Lung (tissue), 17 donors: ENCODE measurements at places on chromosomes 2 and 18. TPM values are rescaled to one million over a fixed set of nuclear protein-coding genes. Genes with fewer than 3 reads are reported as not detected.
A peak's percentile ranks its signal among the peaks of the same experiment; 100 is the strongest.

GRCh38 chr2:48527226-48527885 lies 2.6 kb upstream of the STON1 start:
- no peak overlapping the region for H3K4me3 ChIP-seq
- DNase-seq, result peak; percentile 89
- H3K36me3 ChIP-seq, result no peaks in the 10 kb centered on the region
- H3K27ac ChIP-seq, result no peak overlapping the region
- no peaks in the 10 kb centered on the region for H3K27me3 ChIP-seq
- H3K4me1 ChIP-seq, result peaks cover 20% of the 10 kb centered on the region

LYG1 gene
- 0.89 TPM for total RNA-seq

DNA sequence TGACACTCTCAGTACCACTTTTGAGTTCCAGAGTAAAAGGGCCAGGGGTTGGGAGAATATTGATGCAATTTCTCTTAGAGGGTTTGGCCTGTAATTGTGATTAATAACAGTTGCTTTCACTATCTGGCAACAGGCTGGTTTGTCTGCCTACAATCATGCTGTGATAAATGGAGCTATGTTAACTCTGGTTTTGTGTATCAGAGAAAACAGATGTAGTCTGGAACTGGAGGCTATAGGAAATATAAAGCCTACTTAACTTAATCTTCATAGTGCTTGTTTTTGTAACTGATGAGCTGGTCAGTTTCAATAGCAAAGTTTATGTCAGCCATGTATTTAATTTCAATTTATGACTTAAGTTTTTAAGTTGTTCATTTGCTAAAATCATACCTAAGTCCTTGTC lies 138.0 kb downstream of the AGPS start:
- no peak overlapping the region for H3K27ac ChIP-seq
- H3K36me3 ChIP-seq, result no peaks in the 10 kb centered on the region
- DNase-seq, result no peak
- no peak overlapping the region for H3K4me3 ChIP-seq
- H3K27me3 ChIP-seq, result no peaks in the 10 kb centered on the region

REG3A gene
- not detected for total RNA-seq

DNA sequence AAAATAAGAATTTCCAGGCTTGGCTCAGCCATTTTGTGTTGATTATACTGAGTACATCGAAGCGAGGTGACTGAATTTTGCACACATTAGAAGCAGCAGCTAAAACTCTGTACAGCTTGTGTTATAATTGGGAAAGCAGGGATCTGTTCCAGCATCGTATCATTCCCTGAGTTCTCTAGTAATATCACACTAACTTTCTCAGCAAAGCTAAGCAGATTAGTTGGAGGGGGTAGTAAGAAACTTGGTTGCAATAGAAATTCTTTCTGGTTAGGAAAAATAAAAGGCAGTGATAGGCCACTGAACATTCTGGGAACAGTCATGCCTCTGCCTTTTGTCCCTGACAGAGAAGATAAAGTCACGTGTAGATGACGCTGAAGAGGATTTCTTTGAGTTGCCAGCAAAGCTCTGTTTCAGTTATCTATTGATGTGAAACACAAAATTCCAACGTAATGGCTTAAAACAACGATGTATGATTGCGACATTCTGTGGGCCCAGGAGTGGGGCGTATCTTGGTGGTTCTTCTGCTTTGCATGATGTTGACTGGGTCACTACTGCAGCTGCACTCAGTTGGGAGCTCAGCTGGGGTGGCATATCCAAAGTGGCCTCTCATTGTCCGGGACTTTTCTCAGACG lies 202.1 kb upstream of the MEX3C start:
- no peaks in the 10 kb centered on the region for H3K27me3 ChIP-seq
- no peak overlapping the region for H3K27ac ChIP-seq
- no peaks in the 10 kb centered on the region for H3K4me1 ChIP-seq

RBFA gene
- 27.2 TPM for total RNA-seq

DNA sequence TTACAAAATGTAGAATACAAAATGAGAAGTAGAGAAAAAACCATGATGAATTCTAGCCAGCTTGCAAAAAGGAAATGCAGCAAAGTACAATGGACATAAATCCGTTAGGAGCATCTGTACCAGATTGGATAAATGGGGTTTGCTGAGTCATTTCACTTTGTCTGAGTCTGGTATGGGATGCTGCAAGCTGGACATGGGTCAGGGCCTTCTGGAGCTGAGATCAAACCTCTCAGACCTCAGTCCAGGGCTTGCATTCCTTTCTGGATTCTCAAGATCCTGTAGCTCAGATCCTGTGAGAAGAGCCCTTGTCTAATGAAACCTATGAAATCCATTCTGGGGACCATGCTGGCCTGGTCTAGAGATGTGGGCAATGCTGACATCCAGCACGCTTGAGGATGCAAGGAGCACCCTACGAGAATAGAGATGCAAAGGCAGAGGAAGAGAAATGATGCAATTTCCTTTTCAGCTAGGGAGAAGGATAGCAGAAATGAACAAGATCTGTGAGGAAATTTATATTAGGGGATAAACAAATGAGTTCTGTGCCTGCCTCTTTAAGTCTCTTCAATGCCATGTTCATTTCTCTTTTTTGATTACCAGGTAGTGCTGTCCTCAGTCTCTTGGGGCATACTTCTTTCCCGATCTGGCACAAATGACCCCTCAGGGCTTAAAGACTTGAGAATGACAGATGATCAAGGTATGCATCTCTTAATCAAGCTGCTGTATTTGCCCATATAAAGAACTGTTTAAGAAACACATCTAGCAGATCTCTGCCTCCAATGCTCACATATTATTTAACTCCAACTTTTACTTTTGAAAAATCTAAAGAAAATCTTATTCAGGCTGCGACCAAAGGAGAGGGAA lies 230.4 kb downstream of the MEIS1 start:
- H3K4me3 ChIP-seq, result no peak overlapping the region
- H3K36me3 ChIP-seq, result no peaks in the 10 kb centered on the region
- no peak overlapping the region for H3K27ac ChIP-seq

DNA sequence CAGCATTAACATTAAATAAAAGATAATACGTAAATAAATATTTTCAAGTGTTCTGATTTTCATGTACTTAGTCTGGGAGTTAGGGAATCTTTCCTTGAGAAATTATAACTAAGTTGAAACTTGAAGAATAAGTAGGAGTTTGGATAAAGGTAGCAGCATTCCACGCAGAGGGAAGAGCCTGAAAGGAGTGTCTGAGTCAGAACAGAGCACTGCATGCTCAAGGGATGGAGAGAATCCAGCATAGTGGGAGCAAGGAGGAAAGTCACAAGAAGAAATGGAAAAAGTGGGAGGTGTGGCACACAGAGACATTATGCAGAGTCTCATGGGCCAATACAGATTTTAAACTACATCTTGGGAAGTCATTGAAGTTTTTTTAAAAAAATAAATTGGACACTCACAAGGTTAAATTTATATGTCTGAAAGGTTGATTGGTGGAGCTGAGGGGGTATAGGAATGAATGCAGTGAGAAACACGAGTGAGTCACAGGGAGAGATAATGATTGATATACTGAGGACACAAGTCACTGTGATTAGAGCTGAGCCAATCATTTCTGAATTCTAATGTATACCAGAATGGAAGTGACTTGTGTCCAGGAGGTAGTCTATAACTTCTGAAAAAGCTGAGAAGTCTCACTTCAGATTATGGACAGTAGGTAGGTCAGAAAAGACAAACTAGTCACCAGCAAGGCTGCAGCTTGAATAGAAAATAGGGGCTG lies 66.9 kb downstream of the ICOS start:
- H3K4me1 ChIP-seq, result no peaks in the 10 kb centered on the region
- H3K4me3 ChIP-seq, result no peak overlapping the region
- H3K27me3 ChIP-seq, result no peaks in the 10 kb centered on the region
- H3K36me3 ChIP-seq, result no peaks in the 10 kb centered on the region

DNA sequence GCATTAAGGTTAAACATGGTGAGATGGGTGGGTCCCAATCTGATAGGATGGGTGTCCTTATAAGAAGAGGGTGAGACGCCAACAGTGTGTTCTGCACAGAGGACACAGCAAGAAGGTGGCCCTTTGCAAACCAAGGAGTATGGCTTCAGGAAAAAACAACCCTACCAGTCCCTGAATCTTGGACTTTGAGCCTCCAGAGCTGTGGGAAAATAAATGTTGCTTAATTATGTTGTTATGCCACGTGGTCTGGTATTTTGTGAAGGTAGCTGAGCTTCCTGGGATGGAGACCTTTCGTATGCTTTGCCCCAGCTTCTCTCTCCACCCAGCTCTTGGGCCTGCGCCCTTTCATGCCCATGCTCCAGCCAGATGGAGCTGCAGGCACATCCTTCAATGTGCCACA lies 114.2 kb upstream of the EPC2 start:
- no peaks in the 10 kb centered on the region for H3K36me3 ChIP-seq
- no peak for DNase-seq
- H3K4me3 ChIP-seq, result no peak overlapping the region
- H3K27me3 ChIP-seq, result no peaks in the 10 kb centered on the region

DNA sequence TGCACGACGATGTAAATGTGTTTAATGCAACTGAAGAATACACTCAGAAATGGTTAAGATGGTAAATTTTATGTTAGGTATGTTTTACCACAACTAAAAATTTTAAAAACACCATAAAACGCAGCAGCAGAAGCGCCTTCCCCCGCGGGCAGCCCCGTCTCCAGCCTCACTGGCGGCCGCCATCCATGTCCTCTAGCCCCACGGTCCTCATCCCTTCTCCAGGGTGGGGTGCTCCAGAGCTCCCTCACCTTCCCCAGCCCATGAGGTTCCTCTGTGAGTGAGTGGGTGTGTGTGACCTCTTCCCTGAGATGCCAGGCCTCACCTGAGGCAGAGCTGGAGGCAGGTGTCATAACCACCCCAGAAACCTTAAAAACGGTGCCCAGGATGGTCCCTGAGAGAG lies 17.0 kb downstream of the INHBB start:
- H3K4me1 ChIP-seq, result no peaks in the 10 kb centered on the region
- no peaks in the 10 kb centered on the region for H3K27me3 ChIP-seq
- no peak overlapping the region for H3K27ac ChIP-seq
- no peaks in the 10 kb centered on the region for H3K36me3 ChIP-seq
- DNase-seq, result no peak

DNA sequence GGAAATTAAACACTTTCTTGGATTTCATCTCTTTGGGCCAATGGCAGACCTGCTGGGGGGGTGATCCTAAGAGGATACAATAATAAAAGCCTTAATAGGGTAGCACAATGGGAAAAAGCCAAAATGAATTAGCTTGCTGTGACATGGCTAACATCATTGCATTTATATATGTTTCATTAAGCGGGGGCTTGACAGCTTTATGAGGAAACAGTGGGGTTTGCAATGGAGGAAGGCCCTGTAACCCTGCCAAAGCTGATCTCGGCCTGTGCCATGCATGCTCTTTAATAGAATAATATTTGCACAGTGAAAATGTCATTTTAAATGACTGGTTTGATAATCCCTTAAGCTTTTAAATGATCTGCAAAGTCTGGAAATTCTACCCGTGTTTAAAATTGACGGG lies 291.5 kb downstream of the SLC4A3 start:
- DNase-seq, result no peak
- H3K36me3 ChIP-seq, result no peaks in the 10 kb centered on the region
- H3K27ac ChIP-seq, result no peak overlapping the region

GRCh38 chr2:196934672-196935071 lies 8.2 kb upstream of the PGAP1 start:
- no peak for DNase-seq
- H3K27ac ChIP-seq, result no peak overlapping the region
- no peaks in the 10 kb centered on the region for H3K36me3 ChIP-seq
- H3K27me3 ChIP-seq, result no peaks in the 10 kb centered on the region

DNA sequence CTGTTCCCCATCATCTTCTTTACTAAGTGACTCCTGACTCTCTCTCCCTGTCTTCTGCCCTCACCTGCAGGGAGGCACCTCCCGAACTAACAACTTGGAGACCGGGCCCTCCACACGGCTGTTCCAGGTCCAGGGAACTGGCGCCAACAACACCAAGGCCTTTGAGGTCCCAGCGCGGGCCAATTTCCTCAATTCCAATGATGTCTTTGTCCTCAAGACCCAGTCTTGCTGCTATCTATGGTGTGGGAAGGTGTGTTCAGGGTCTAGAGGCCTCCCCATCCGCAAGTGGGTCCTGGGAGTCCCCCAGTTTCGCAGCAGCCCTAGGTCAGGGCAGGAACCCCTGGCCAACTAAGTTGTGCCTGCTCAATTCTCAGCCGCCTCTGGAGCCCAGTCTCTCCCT lies 15.5 kb downstream of the VIL1 start:
- no peak for DNase-seq
- no peaks in the 10 kb centered on the region for H3K4me1 ChIP-seq
- no peaks in the 10 kb centered on the region for H3K27me3 ChIP-seq
- no peaks in the 10 kb centered on the region for H3K36me3 ChIP-seq
- H3K4me3 ChIP-seq, result no peak overlapping the region

GRCh38 chr2:85853499-85854165 lies 35.2 kb downstream of the ST3GAL5 start:
- H3K27me3 ChIP-seq, result no peaks in the 10 kb centered on the region
- H3K27ac ChIP-seq, result peak overlapping the region; percentile 73
- no peak for DNase-seq
- H3K4me1 ChIP-seq, result no peaks in the 10 kb centered on the region

TBR1 gene
- total RNA-seq, result not detected

DNA sequence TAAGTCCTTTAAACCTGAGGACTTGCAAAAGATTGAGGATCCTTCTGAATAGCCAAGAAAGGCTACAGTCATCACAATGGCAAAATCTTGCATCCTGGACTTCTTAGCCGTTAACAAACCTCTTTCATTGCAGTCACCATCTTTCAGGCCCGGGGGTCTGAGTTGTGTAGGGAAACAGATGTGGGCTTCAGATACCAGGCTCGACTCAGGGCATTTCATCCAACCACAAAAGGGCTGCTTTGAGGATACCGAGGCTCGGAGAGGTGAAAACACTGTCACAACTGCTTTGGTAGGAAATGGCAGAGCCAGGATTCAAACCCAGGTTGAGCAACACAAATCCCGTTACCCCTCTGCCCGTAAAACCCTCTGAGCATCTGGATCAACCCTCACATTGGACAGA lies 147.4 kb downstream of the TFCP2L1 start:
- H3K36me3 ChIP-seq, result no peaks in the 10 kb centered on the region
- no peaks in the 10 kb centered on the region for H3K27me3 ChIP-seq
- H3K27ac ChIP-seq, result no peak overlapping the region
- no peaks in the 10 kb centered on the region for H3K4me1 ChIP-seq
- DNase-seq, result no peak

DNA sequence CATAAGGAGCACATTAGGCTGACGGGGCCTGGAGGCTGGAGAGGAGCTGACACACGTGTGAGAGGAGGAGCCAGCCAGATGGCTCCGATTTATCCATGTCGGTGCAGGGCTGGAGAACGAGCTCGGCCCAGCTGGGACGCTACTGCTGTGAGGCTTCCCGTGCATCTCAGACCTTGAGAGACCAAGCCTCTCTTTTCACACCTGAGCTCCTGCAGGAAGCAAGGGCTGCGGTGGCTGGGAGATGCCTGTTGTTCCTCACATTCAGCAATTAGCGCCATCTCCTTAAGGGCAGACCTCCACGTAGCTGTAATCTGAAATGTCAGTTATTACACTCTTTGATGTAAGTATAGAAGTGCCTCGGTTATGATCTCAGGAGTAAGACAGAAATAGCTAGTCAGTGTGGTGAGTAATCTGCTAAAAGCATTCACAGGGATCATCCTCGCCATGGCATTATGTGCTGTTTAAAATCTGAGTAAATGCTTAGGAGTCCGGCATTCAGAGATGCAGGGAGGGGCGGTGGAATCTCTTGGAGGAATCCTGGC lies 107.9 kb downstream of the PRKCE start:
- peaks cover 20% of the 10 kb centered on the region for H3K4me1 ChIP-seq
- peak overlapping the region; percentile 30 for H3K27ac ChIP-seq
- no peaks in the 10 kb centered on the region for H3K36me3 ChIP-seq
- no peak overlapping the region for H3K4me3 ChIP-seq

PLEK gene
- 25.9 TPM for total RNA-seq

HAAO gene
- 12.5 TPM for total RNA-seq

CFAP221 gene
- total RNA-seq, result 42.4 TPM
